ENCODE measurements at places on chromosomes 4 and X.

DNA sequence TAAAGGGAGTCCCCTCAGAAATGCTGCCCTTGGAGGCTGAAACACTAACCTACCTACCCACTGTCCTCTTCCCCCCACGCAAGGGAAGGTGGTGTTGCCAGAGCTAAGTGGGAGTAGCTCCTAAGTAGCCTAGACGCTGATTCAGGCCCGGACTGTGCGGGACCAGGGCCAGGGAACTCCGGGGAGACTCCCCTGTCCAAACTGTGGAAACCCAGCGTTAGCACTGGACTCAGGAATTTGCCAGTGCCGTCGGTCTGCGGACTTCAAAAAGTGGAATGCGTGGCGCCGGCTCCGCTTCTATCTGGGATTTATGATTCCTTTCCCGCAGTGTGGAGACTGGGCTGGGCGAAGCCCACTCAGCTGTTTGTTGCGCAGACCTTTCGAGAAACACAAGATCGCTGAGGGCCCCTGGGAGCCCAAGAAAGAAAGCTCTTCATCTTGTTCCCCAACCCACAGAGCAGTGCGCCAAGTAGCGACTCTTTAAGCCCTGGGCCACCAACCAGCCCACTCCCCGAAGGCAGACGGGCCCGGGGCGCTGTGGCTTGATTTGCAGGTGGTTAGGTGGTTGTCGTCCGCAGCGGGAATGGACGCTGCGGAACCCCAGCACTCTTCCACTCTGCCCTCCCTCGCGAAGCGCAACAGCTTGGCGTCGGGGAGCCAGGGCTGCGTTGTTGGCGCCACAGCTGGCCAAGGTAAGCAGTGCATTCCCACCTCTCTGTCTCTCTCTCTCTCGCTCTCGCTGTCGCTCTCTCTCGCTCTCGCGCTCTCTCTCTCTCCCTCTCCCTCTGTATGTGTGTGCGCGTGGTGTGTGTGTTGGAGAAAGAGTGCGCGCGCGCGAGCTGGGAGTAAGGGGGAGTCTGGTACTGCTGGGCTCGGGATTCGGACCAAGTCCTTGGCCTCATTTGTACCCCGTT, 2.0 kb downstream of the TMEM255A start:
- peak; percentile 60 for DNase-seq

GRCh38 chr4:147447786-147448185, 33.1 kb upstream of the EDNRA start:
- no peak for DNase-seq

- no peak for DNase-seq
Observed at GRCh38 chrX:100085846-100086245, 324.2 kb downstream of the PCDH19 start.

DNA sequence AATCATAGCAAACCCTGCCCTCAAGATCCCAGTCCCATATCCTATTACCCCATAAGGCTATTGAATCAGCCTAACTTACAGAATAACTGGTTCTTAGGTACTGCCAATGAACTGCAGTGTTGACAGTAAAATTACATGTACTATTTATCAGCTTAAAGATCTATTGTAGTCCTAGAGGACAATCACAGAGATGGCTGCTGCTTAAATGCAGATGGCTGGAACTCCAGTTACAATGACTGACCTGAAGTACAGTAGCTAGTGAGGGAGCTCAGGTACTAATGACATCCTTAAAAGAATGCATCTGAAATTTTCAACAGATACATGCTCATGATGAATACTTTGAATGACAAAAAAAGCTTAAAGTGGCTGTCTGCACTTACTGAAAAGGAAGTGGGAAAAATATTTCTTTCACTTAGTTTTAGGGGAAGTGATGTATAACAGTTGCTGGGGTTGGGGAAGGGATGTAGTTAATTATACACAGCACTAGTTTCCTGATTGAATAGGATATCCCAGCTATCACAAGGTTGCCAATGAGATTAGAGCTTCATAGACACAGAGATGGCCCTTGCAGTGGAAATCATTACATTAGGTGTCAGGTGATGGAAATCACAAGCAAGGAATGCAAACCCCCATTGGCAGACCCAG, 42.0 kb downstream of the USP26 start:
- DNase-seq: no peak

- DNase-seq: no peak
Observed at GRCh38 chr4:176883108-176883550, 90.4 kb upstream of the VEGFC start.

DNA sequence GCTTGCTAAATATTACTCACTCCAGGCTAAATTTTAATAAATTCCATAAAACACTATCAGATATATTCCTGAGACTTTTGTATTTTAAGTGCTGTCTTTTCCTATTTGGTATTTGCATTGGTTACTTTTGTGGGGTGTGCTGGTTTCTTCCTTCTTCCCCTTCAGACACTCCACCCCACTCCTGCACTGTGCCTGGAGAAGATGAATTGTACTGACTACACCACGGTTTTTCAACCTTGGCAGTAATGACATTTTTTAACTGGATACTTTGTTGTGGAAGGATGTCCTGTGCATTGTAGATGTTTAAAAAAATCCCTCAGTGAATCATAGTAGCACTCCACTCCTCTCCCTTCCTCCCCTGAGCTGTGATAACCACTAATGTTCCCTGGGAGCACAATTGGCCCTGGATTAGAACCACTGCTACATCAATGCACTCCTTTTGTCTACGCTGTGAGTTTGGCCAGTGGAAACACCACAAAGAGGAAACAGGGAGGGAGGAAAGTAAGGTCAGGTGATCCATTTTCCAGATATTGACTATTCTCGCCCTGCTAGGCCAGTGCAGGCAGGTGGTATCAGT, 36.3 kb downstream of the SNCA start:
- DNase-seq: no peak

GRCh38 chr4:126012691-126013290, 698.0 kb downstream of the FAT4 start:
- DNase-seq: no peak

GRCh38 chr4:99669084-99669483, 11.5 kb upstream of the C4orf54 start:
- DNase-seq: no peak

DNA sequence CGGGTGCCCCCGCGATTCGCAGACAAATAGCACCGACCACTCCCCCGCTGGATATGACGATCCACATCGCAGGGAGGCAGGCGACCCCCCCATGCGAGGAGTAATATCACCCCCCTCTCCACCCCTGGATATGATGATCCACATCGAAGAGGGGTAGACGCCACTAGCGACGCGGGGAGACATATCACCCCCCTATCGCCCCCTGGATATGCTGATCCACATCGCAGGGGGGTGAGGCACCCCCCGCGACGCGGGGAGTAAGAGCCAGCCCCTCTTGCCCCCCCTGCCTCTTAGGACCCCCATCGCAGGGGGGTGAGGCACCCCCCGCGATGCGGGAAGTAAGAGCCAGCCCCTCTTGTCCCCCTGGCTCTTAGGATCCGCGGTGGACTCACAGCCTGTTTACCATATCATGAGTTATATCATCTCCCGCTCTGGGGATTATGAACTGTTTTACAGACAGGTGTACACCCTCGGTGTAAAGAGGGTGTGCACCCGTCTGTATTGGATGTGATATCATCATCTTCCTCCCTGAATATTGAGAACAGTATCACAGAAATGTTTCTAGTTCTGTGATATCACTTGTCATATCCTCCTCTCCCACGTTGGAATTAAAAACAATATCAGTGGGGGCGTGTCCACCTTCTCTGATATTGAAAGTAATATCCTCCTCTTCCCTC, 22.7 kb upstream of the DRD5 start:
- DNase-seq: no peak

DNA sequence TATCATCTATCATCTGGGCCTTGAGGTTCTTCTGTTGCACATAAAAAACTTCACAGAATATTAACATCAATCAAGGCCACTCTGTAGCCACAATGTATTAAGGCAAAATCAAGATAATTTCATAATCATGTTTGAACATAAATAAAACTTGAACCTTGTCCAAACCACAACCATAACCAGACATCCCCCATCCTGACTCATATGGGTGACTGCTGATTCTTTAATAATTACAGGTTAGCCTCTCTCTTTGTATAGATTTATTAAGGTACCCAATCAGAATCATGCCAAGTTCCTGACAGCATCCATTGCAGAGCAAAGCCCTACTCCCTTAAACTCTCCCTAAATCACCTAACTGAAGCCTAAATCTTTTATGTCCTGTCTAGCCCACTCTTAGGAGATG, 16.7 kb upstream of the AREG start:
- DNase-seq: no peak
